ENCODE measurements at places on chromosomes 6 and 20.

- no peak for DNase-seq
These were observed 249.7 kb upstream of the SYNCRIP start for GRCh38 chr6:85892346-85892745.

GRCh38 chr6:14734416-14735340 is 511.2 kb upstream of the JARID2 start:
- no peak for DNase-seq

DNA sequence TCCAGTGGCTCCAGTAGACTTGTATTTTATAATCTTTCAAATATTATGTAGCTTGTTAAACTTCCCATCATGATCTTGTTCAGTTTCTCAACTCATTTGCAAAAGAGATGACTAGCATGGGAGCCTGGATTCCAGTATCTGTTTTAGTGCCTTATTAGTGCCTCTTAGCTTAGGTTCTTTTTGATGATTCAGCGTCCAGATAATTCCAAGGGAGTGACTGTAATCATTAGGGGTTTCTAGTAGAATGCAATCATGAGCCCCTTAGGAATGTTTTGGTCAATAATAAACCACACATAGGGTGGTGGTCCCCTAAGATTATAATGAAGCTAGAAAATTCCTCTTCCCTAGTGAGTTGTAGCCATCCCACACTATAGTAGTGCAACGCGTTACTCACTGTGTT is 7.0 kb downstream of the CD2AP start:
- DNase-seq, result no peak

DNA sequence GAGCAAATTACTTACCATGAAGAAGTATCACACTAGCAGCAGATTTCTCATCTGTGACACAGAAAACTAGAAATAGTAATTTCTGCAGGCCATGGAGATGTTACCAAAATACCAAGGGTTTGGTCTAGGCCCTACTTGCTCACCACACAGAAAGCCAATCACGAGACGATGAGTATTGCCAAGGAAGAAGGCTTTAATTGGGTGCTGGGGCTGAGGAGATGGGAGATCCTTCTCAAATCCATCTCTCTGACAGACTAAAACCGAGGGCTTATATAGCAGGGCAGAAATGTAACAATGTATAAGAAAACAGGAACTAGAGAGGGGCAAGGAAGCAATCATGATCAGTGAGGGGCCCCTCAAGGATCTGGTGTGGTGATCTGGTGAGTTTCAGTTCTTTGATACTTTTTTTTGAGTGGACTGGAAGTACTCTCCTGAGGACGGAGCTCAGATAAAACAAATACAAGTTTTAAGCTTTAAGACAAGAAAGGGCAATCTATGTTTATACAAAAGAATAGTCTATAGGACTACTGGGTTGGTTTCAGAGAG is 40.9 kb downstream of the RNF182 start:
- no peak for DNase-seq

DNA sequence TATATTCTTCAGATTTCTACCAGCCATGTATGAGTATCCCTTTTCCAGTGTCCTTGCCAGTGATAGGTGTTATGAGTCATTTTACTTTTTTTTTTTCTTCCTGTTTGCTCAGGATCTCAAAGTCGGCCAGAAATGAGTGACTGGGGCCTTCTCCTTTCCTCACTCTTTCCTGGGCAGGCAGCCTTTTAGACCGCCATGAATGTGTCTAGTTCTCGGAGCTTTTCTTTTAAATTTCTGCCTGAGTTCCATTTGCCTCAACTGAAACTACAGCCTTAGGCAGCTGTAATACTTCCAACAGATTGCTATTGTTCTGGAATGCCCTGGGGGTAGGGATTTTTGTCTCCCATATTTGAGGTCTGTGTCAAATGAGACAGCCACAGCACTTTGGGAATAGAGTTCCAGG is 83.7 kb downstream of the STXBP5 start:
- DNase-seq, result no peak

GRCh38 chr6:136761227-136761922 is 30.9 kb downstream of the MAP3K5 start:
- DNase-seq, result no peak

DNA sequence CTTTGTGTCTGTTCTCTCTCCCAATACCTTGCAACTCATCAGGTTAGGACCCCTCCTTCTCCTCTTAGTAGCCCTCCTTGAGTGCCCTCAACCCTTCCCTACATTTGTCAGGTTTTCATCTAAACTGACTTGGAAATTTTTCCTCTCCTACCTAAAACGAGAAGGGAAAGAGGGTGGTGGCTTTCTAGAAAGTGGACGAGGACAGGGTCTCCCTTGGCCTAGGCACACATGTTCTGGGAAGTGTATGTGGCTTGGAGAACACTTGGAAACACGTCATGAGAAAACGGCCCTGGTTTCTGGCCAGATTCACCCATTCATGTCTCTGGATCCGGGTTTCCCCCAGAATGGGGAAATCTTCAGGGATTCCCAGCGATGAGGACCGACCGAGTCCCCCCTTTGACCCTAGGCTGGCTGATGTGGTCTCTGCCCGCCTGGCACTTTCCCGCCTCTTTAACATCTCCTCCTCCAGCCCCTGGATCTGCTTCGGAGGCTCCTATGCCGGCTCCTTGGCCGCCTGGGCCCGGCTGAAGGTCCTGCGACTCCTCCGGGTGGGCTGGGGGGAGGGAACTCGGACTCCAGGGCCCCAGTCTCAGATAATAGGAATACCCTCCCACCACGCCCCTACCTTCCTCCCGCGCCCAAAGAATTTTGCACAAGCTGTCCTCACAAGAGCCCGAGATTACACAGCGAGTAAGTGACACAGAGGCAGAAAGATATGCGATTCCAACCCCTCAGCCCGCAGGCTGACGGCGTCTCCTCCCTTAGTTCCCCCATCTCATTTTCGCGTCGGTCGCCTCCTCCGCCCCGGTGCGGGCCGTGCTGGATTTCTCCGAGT is 3.0 kb downstream of the PRSS16 start:
- no peak for DNase-seq

DNA sequence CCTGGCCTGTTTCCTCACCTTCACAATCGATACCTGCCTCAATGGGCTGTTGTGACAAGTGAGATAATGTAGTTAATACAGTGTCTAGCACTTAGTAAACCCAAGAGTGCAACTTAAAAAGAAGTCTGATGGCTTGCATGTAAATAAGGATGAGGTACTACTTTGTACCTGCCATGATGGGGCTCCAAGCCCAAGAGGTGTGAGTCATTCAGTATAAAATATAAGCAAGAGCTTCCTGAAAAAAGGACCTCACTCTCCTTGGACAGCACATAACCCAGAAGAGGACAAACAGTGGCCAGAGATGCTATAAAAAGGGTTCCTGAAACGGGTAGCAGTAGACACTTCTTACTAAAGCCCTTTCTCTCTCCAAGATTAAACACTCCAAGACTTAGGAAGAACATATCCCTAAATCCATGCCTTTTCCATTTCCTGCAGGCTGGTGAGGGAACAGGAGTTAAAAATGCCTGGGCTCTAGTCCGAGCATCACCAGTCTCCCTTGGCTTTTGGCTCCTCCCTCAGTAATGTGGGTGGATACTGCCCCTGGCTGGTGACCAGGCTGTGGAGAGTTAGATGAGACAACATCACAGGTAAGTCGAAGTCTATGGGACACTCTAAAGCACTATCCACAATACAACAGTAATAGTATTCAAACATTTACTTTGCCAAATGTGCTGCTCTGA is 4.3 kb downstream of the UBE2V1 start:
- DNase-seq, result no peak

GRCh38 chr20:33568378-33568777 is 78.5 kb downstream of the CBFA2T2 start:
- no peak for DNase-seq

DNA sequence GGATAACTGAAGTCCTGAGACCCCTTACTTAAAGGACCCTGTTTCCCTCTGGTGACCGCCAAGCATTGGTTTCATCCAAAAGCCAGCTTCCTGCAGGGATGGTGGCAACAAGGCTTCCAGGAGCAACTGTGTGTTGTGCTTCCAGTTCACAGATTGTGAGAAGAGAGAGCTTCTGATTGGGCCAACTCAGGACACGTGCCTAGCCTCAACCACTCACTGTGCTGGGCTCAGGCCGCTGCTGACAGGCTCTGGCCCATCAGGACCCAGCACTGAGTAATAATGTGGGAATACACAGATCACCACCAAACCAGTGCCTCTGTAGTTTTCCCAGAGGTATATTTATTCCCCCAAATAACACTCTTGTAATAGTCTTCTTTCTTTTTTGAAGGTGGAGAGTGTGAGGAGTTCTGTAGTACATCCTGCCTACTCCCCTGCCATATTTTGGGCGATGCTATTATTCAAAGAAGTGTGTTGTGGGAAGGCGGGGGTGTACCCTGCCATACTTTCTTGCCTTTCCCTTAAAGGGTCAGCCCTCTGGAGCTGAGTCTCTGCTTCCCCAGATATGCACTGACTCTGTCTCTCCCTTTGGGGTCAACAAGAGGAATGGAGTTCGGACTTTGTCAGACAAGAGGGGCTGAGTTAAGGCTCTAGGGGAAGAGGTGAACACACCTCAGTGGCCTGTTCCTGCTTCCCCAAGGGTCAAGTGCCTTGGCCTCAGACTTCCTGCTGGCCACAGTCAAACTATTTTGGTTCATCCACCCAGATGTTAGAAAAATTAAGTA is 23.2 kb downstream of the PPP1R16B start:
- no peak for DNase-seq

GRCh38 chr6:163352011-163352685 is 62.4 kb upstream of the QKI start:
- DNase-seq, result no peak

DNA sequence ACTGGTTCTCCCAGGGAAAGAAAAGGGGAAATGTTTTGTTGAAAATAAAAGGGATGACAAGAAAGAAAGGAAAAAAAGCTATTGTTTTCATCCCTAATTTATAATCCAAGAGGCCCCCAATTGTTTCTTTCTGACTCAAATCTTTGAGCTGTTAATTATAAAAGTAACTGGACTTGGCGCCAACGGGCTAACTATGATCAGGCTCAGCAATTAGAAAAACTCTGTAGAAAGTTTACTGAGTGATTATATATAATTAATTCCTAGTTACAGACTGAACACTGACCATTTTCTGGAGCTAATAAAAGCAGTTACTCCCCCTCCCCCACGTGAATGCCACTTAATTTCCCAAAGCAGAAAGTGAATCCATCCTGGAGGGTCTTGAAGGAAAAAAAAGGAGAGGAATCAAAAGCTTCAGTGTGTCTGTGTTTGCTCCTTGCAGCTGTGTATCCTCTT is 3.2 kb downstream of the ZMYND8 start:
- DNase-seq, result no peak

- no peak for DNase-seq
These were observed 53.7 kb upstream of the CHRNA4 start for GRCh38 chr20:63414720-63415430.

- DNase-seq, result no peak
These were observed at the start of gene ELOVL2 for GRCh38 chr6:11043961-11044711. ELOVL2 (minus strand) TSS chr6:11044305; CDS start chr6:11044230, 75 bp downstream.

Measured in aorta (tissue), 5 donors.